ENCODE measurements at places on chromosomes 6 and 20.

DNA sequence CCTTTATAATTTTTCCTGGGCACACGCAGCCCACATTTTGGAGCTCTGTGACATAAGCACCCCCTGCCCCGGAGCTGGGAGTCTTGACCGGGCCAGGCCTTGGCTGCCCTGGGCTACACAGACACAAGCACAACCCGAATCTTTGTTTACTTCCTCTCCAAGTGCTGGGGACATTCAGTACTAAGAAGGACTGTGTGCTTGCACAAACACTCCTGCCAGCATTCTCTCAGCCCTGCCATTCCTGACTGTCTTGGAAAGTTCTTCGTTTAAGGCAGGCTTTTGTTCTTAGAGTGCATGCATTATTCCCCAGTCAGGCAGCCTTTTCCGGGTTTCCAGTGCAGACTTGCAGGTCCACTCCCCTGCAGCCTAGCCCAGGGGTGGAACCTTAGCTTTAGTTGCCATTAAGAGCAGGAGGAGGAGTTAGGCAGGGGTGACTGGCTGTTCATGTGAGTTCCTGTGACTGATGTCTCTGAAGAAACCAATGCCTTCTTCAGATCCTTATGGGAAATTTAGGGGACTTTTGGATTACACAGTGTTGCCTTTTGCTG lies 28.6 kb downstream of the FOXO3 start:
- DNase-seq = no peak

- no peak for DNase-seq
These were observed 1.6 kb upstream of the TCF21 start for GRCh38 chr6:133887156-133887879.

DNA sequence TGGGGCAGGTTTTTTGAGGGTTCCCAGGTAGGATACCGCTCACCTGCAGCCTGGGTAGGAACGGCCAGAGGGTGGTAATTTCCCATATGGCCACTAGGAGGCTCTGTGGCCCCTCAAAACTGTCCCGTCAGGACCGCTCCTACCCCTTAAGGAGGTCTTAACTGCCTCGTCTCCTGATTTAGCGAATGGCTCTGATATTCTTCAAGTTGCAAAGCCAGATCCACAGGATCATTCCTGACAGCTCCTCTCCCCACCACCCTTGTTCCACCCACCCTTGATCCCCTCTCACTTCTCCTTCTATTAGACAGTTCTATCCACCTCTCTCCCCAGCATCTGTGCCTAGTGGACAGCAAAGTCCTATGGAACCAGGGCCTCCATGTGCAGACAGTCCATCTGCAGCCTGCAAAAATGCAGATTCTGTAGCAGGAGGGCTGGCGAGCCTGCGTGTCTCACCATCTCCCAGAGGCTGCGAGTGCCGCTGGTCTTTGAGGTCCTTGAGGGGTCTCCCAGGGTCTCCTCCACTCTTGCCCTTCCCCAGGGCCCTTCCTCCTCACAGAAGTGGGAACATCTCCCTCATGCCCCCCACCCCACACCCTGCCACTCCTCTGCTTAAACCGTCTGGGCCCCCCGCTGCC lies 34.3 kb upstream of the ZBP1 start:
- peak; percentile 75 for DNase-seq

- DNase-seq = no peak
These were observed 34.3 kb upstream of the TULP4 start for GRCh38 chr6:158278004-158278403.

- no peak for DNase-seq
These were observed 84.4 kb downstream of the BACH2 start for GRCh38 chr6:90212274-90212673.

GRCh38 chr20:32680544-32681174 lies 6.9 kb upstream of the C20orf203 start:
- no peak for DNase-seq

DNA sequence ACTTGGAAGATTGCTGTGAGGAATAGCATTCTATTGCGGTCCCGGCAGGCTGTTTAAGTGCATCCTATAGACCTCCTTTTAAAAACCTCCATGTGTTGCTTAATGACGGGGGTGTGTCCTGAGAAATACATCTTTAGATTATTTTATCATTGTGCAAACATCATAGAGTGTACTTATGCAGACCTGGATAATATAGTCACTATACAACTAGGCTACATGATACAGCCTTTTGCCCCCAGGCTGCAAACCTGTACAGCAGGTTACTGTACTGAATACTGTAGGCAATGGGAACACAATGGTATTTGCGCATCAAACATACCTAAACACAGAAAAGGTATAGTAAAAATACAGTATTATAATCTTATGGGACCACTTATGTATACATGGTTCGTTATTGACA lies 175.6 kb downstream of the RNF144B start:
- DNase-seq = no peak

DNA sequence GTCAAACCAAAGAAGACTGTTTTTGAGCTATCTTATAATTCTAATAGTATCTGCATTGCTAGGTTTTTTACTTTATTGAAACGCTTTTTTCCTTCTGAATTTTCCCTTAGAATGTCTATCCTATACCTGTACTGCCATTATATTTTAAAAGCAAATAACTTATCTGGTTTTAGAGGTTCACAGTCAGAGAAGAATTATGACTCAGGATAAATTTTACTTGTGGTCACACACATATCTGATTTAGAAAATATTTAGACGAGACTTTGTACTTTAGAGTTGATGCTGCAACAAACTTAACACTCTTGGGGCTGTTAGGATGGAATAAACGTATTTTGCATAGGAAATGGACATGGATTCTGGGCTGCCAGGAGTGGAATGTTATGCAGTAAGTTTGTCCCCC lies 33.0 kb downstream of the LMBRD1 start:
- no peak for DNase-seq

DNA sequence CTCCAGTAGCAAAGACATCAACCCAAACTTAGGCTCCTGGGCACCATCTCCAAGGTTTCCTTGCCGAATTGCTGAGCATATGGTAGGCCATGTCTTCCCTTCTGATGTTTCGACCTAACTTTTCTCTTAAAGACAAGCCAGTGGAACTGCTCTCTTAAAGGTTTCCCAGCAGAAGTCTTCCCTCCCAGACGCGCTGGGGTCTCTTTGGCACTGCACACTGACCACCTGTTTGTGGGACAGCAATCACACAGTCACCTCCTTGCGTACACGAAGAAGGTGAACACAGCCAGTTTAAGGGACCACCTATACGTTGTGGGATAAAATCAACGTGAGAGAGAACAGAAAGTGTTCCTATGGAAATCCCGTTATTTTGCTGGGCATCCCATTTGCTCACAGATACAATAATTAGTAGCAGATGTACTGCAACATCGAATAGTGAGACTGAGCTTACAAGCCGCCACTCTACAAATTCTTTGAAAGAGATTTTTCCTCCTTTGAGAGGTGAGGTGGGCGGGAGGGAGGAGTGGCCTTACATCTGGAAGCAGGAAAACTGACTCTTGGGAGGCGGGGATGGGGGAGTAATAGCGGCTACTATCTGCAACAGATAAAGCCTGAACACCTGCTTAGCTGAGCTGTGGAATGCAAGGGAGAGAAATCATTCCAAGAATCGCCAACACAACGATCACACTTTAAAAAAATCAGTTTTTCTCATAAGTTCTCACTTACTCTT lies 9.9 kb downstream of the GRIK2 start:
- DNase-seq = no peak

GRCh38 chr6:166692723-166693302 lies 65.8 kb upstream of the RPS6KA2 start:
- no peak for DNase-seq

DNA sequence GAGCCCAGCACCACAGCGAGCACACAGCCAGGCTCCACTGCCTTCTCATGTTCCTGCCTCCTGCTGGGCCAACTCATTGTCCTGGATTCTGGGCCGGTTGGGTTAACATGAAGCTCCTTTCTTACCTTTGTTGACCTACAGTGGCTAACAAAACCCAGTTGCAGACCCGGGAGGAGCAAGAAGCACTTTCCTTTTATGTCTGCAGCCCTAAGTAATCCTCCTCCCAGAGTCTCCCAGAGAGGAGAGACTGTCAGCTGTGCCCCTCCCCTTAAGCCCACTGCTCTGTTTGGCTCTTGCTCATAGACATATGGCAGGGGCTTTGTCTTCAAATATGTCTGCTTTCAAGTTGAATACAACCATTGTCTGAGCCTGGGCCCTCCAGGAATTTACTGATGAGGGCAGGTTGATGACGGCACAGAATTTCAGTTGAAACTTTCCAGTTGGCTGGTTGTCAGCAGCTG lies 55.2 kb downstream of the PSMB1 start:
- no peak for DNase-seq

DNA sequence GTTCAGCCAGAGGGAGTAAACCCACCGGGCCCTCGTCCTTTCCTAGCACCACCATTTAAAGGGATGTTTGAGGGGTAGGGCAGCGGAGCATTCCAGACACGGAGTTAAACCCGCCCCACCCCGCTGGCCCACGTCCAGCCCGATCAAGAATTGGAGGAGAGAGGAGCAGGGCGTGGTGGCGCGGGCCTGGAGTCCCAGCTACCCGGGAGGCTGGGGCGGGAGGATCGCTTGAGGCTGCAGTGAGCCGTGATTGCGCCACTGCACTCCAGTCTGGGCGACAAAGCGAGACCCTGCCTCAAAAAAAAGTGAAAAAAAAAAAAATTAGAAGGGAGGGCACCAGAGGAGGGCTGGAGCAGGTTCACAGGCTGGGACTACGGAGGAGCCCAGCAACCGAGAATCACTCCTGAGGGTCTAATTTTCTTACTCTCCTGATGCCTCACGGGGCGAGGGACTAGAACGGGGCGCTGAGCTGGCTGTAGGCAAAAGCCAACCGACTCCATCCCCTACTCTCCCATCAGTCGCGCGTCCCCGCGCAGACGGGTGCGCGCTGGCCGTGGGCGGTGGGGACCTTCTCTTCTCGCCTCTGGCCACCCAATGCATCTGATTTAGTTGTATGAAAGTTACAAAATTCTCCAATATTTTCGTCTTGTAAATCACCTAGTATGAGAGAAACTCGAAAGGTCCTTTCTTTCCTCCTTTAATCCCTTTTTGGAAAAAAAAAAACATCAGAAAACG lies 6.1 kb upstream of the HSPA1B start:
- peak; percentile 85 for DNase-seq

DNA sequence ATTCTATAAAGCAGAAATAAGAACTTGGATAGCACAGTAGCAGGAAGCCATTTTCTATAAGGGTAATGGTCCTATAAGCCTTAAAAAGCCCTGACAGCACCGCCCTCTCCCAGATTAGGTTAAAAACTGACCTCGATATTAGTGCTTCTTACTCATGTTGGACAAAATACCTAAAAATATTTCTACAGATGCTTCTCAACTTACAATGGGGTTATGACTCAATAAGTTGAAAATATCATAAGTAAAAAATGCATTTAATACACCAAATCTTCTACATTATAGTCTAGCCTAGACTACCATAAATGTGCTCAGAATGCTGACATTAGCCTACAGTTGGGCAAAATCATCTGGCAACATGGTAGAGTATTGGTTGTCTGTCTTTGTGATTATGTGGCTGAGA lies 70.3 kb downstream of the SESN1 start:
- DNase-seq = no peak

DNA sequence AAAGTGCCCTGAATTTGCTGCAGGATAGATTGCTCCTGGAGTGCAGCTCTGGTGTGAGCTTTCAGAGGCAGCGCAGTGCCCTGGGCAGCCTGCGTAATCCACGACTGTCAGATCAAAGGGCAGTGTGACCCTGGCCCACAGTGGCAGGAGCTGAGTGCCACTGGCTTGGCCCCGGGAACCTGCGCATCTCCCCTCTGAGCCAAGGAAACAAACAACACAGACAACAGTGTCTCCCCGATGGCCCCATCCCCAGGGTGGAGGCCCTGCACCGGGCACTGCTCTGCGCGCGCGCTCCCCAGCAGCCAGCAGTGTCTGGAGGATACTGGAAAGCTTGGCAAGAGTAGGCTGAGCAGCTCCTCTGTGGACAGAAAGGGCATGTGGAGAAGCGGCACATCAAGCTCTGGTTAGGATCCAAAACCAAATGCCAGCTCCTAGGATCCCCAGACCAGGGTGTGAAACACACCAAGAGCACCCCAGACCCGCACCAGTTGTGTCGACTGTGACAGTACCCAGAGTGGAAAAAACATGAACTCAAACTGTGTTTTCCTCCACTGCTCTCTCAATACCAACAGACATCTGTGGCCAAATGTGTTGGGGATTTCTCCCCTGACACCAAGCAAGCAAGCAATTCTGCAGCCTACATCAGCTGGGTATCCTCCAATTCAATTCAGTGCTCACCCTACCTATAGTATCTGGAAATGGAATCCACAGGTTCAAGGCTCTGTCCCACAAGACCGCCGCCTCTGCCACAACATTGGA lies 26.7 kb downstream of the RBCK1 start:
- no peak for DNase-seq

DNA sequence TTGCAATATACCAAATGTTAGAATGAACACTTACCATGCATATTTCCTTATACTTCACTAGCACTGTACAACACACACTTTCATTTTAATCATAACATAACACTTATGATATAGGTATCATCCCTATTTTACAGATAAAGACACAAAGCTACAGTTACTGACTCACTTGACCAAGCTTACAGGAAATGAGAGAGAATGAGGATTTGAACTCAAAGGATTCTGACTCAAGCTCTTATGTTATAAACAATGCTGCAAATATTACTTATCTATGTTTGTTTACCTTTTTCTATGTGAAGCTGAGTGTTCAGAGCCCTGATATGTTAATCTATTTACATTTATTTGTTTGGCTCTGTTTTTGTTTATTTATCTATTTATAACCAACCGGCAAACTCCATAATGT lies 245.4 kb downstream of the PTPRK start:
- no peak for DNase-seq

- DNase-seq = no peak
These were observed 236.7 kb downstream of the HAO1 start for GRCh38 chr20:7703551-7703961.

DNA sequence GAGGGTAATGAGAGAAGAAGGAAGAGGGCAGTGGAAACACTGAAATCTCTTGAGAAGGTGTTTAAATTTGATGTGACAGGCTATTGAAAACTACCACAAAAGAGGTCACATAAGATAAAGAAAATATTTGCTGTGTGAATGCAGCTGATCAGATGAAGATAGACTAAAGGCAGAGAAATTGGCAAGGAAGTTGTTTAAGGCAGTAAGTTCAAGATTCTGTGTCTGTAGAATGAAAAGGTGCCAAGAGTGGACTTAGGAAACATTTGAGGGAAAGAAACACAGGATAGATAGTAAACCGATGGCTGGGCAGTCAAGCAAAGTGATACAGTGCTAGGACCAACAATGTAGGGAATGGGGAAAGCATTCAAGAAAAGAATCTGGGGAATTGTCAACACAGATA lies 332.3 kb upstream of the MARCKS start:
- DNase-seq = no peak

GRCh38 chr20:33444797-33445560 lies 1.4 kb upstream of the SNTA1 start:
- peak; percentile 69 for DNase-seq

Data from activated CD4-positive, alpha-beta T cell treated with anti-CD3 and anti-CD28 coated beads for 36 hours (primary cell).